ENCODE measurements at places on chromosomes 2 and 18.

- no peak for DNase-seq
These were observed 37.1 kb downstream of the EXOC6B start for GRCh38 chr2:72788756-72789155.

DNA sequence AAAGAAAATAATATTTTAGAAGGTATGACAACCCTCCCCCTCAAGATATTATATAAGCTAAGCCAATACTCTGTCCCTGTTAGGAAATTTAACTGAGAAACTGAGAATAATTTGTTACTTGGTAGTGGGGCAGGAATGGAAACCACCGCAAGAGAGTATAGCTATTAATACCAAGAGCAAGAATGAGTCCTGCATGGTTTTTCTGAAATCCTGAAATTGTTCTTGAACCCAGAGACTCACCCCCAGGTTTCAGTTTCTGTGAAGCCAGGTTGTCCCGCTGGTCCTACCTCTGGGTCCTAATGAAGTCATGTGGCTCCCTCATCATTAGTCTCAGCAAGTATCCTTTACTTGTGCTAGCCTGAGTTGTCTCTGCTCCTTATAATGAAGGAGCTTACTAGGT lies 671.0 kb upstream of the ACVR2A start:
- no peak for DNase-seq

DNA sequence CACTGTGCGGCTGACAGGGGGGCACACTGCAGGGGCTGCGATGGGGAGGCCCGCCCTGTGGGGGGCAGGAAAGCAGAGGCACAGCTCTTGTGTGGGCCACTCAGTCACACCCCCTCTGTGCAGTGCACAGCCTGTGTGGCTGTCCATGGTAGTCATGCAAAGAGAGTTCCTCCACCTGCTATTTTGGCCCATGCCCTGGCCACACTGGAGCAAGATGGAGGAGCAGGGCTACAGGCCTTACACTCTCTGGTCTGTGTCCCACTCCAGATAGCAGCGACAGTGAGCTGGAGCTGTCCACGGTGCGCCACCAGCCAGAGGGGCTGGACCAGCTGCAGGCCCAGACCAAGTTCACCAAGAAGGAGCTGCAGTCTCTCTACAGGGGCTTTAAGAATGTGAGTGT lies 28.5 kb upstream of the FAHD2A start:
- DNase-seq, result no peak

DNA sequence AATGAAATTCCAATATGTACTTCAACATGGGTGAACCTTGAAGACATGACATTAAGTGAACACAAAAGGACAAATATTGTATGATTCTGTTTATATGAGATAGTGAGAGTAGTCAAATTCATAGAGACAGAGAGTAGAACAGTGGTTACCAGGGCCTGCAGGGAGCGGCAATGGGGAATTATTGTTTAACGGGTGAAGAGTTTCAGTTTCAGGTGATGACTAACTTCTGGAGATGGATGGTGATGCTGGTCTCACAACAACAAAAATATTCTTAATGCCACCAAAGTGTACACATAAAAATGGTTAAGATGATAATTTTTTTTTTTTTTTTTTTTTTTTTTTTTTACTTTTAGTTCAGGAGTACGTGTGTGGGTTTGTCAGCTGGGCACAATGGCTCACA lies 109.4 kb upstream of the TMEM200C start:
- DNase-seq, result no peak

- no peak for DNase-seq
These were observed 50.5 kb upstream of the TUBA3D start for GRCh38 chr2:131425231-131425941.

GRCh38 chr18:46587600-46587999 lies 69.4 kb downstream of the LOXHD1 start:
- DNase-seq, result no peak

GRCh38 chr2:143928184-143928583 lies 591.7 kb downstream of the ZEB2 start:
- no peak for DNase-seq

GRCh38 chr2:32825291-32825712 lies 121.5 kb upstream of the LTBP1 start:
- DNase-seq, result peak; percentile 78

- DNase-seq, result no peak
These were observed 91.2 kb downstream of the INSIG2 start for GRCh38 chr2:118179445-118179844.
